ENCODE measurements at places on chromosomes 3 and 15. TPM values are rescaled to one million over a fixed set of nuclear protein-coding genes. Genes with fewer than 3 reads are reported as not detected.
A peak's percentile ranks its signal among the peaks of the same experiment; 100 is the strongest.

DNA sequence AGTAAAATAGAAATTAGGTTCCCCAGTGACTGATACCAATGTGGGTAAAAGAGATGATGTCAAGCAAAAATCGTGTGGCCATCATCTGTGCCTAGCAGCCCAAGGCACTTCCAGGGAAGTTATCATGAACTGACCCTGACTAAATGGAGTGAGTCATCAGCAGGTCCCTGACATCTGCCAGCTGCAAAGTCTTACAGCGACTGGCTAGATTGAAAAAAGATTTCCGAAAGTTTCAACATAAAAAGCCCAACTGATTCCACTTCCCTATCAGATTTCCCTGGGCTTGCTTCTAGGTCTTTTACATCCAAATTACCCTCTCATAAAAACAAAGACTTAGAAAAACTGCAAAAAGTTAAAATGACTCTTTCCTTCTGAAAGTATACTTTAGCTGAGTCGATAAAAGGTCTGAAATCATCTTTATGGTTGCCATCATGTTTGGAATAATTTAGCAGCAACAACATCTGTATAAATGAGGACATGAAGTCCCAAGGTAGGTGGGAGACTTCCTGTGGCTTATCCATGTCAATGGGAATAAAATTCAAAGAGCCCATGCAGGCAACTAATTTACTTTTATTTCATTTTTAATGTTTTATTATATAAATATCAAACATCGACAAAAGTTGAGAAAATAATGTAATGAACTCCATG is 342.8 kb downstream of the ERC2 start:
- DNase-seq = peak; percentile 83
- H3K36me3 ChIP-seq = no peaks in the 10 kb centered on the region
- H3K27me3 ChIP-seq = no peaks in the 10 kb centered on the region
- H3K27ac ChIP-seq = peak overlapping the region; percentile 31

- no peaks in the 10 kb centered on the region for H3K27me3 ChIP-seq
- H3K4me1 ChIP-seq = peaks cover 1% of the 10 kb centered on the region
- H3K4me3 ChIP-seq = no peak overlapping the region
- no peaks in the 10 kb centered on the region for H3K36me3 ChIP-seq
- no peak overlapping the region for H3K27ac ChIP-seq
Observed at GRCh38 chr3:169842960-169843359, 26.8 kb downstream of the LRRC31 start.

- no peaks in the 10 kb centered on the region for H3K27me3 ChIP-seq
- H3K4me1 ChIP-seq = no peaks in the 10 kb centered on the region
- peak; percentile 7 for DNase-seq
- H3K36me3 ChIP-seq = no peaks in the 10 kb centered on the region
Observed at GRCh38 chr3:82462977-82463376, 701.5 kb upstream of the GBE1 start.

DNA sequence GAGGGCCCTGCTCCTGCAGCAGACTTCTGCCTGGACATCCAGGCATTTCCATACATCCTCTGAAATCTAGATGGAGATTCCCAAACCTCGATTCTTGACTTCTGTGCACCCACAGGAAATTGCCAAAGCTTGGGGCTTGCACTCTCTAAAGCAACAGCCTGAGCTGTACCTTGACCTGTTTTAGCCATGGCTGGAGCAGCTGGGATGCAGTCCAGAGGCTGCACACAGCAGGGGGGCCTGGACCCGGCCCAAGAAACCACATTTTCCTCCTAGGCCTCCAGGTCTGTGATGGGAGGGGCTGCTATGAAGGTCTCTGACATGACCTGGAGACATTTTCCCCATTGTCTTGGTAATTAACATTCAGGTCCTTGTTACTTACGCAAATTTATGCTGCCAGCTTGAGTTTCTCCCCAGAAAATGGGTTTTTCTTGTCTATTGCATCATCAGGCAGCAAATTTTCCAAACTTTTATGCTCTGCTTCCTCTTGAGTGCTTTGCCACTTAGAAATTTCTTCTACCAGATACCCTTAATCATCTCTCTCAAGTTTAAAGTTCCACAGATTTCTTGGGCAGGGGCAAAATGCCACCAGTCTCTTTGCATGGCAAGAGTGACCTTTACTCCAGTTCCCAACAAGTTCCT is 11.8 kb upstream of the MYO5A start:
- no peak for DNase-seq
- no peak overlapping the region for H3K4me3 ChIP-seq
- no peaks in the 10 kb centered on the region for H3K4me1 ChIP-seq
- no peaks in the 10 kb centered on the region for H3K27me3 ChIP-seq
- no peak overlapping the region for H3K27ac ChIP-seq

The THSD4 gene
- 38.2 TPM for total RNA-seq
